Naive B cell (primary cell): ENCODE measurements at places on chromosomes 5 and 9.

DNA sequence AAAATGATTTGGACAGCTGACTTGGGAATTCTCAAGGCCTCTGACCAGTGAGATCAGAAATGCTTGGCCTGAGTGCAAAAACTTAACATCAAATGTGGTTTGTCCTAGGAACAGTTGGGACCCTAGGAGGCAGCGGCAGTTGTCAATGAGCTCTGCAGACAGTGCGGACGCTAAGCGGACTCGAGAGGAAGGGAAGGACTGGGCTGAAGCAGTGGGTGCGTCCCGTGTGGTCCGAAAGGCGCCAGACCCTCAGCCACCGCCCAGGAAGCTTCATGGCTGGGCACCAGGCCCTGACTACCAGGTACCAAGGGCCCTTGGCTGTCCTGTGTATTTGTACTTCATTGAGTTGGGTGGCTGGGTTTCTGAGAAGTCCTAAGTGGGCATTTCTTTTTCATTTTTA lies 43.7 kb upstream of the POMT1 start:
- DNase-seq = no peak

DNA sequence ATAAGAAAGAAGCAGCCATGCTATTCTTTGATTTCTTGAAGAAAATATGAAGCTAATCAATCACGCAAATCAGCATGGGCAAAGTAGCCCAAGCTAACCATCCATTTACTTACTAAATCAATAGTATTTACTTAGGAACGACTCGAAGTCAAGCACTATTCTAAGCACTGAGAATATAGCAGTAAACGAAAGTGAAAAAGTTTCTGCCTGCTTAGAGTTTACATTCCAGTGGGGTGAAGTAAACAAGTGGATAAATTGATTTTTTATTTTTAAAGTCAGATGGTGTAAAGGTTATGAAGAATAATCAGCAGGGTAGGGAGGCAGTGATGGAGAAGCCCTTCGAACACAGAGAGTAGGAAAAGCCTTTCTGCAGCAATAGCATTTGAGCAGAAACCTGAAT lies 5.5 kb downstream of the TSTD2 start:
- DNase-seq = no peak

DNA sequence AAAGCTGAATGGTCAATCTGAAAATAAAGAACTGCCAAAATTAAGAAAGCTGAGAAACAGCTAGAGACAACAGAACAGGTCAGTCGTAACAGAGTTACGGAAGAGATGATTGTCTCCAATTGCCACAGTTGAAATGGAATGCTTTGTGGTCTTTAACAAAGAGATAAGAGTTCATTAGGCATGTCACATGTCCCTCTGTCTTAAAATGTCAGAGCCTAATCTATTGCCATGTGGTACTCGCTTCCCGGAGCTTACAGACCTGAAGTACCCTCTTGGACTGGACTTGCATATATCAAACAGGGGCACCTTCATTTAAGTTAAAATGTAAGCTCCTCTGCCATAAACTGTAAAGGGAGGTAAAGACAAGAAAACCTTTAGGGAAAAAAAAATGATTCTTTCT lies 19.7 kb downstream of the TTC39B start:
- DNase-seq = no peak

- no peak for DNase-seq
These were observed 26.8 kb upstream of the STXBP1 start for GRCh38 chr9:127585161-127585819.

DNA sequence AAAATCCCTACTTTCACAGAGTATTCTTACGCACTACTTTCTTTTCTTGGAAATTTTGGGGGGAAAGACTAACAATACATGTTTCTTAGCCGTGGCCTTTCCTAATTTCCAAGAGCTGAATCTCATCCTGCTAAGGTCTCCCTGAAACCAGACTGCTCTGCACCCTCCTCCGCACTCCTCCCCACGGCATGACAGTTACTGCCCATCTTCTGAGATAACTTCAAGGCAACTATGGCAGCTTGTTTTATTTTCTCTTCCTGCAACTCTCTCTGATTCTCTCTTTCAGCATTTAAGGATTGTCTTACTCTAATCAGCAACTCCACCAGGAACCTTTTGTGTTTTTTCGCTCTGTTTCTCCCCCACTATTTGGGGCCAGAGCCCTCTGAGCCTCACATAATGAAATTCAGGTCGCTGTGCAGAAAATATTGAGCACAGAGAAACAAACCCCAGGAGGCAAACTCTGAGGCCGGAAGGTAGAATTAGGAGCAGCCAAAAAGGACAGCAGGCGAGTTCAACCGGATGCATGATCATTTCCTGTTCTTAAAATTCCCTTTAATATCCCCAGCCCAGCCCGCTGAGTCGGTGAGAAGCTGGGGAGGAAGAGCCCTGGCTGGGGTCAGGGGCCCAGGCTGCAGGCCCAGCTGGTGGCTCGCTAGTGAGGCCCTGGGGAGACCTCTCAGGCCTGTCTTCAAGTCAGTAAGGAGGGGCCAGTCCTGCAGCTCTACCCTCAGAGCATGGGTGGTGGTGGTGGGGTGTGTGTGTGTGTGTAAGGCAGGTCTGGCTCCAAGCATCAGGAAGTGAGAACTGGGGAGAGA lies 213.6 kb upstream of the S1PR3 start:
- DNase-seq = no peak
